Mesenchymal stem cell (in vitro differentiated cells and primary cell): ENCODE measurements at places on chromosomes 5 and 9.
A peak's percentile ranks its signal among the peaks of the same experiment; 100 is the strongest.

DNA sequence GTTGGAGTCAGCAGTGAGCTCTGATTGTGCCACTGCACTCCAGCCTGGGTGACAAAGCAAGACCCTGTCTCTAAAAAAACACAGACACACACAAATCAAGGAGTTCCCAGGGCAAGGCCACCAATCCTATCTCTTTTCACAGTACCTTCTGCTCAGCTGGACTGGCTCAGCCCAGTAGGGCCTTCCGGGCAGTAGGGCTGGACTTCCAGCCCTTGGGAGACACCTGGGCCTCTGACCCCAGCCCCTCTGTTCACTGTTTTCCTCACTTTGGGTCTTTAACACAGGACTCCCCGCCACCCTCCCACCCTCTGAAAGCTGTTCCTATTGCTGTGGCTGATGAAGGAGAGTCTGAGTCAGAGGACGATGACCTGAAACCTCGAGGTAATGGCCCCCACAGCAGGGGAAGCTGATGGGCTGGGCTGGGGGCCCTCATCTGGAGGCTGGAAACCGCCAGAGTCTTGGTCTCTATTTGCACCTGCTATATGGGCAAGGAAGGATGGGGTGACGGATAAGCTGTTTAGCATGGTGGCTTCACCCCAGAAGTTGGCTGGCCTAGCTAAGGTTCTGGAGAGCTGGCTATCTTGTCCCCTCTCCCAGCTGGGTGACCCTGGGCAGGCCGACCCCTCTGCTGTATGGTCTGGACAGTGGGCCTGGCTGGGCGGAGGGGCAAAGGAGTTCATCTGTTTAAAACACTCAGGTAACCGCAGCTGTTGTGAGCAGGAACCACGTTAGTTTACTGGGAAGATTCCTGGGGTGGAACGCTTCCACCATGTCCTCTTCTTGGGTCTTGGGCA, 25.6 kb downstream of the USP20 start:
- H3K4me3 ChIP-seq = no peak overlapping the region
- no peaks in the 10 kb centered on the region for H3K27me3 ChIP-seq
- no peak overlapping the region for H3K27ac ChIP-seq
- H3K4me1 ChIP-seq = peaks cover 15% of the 10 kb centered on the region
- no peak for DNase-seq

DNA sequence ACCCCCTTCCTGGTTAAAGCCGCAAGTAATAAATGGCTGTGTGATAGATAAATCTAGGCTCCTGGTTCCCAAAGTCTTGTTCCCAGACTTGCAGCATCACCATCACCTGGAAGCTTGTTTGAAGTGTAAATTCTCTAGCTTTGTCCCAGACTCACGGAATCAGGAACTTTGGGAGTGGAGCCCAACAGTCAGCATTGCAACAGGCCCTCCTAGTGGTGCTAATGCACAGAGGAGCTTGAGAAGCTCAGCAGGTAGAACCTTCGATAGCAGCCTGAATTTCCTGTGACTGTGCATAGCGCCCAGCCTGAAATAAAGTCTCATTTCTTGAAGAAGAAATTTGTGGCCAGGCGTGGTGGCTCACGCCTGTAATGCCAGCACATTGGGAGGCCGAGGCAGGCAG, 30.3 kb upstream of the MELK start:
- no peaks in the 10 kb centered on the region for H3K27me3 ChIP-seq
- H3K4me1 ChIP-seq = no peaks in the 10 kb centered on the region
- H3K36me3 ChIP-seq = no peaks in the 10 kb centered on the region
- no peak overlapping the region for H3K4me3 ChIP-seq

- peak; percentile 41 for DNase-seq
- no peaks in the 10 kb centered on the region for H3K4me1 ChIP-seq
- H3K36me3 ChIP-seq = peaks cover 74% of the 10 kb centered on the region
- H3K4me3 ChIP-seq = no peak overlapping the region
These were observed 65.8 kb downstream of the MCCC2 start for GRCh38 chr5:71652803-71653543.

DNA sequence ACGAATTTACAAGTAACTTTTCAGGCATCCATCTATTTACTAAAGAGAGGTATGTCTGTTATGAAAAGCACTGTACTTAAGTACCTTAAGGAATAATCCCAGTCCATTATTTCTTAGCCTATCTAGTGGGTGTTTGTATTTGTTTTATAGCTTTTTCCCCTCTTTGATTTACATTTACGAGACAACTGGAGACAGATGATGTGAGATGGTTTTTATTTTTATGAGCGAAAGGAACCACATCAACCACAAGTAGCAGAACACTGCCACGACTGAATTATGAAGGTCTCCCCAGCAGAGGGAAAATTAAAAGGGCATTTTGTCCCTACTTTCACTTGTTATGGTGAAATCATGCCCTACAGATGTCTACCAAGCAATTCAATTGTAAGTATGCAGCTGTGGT, 357.8 kb downstream of the NFIB start:
- H3K4me3 ChIP-seq = no peak overlapping the region
- H3K27me3 ChIP-seq = no peaks in the 10 kb centered on the region
- no peaks in the 10 kb centered on the region for H3K4me1 ChIP-seq
- peak; percentile 33 for DNase-seq
- H3K27ac ChIP-seq = no peak overlapping the region
- H3K36me3 ChIP-seq = no peaks in the 10 kb centered on the region

GRCh38 chr5:170302653-170303501, 5.3 kb upstream of the LCP2 start:
- no peak overlapping the region for H3K27ac ChIP-seq
- peak; percentile 34 for DNase-seq
- H3K4me1 ChIP-seq = no peaks in the 10 kb centered on the region
- peaks cover 15% of the 10 kb centered on the region for H3K27me3 ChIP-seq
- no peak overlapping the region for H3K4me3 ChIP-seq

- H3K4me3 ChIP-seq = no peak overlapping the region
- H3K36me3 ChIP-seq = no peaks in the 10 kb centered on the region
- DNase-seq = peak; percentile 82
- H3K27me3 ChIP-seq = no peaks in the 10 kb centered on the region
- H3K4me1 ChIP-seq = peaks cover 3% of the 10 kb centered on the region
- peak overlapping the region; percentile 80 for H3K27ac ChIP-seq
These were observed 502.8 kb upstream of the PAPPA start for GRCh38 chr9:115650768-115651167.

- no peak overlapping the region for H3K27ac ChIP-seq
- H3K36me3 ChIP-seq = no peaks in the 10 kb centered on the region
These were observed 40.6 kb upstream of the OLFM1 start for GRCh38 chr9:135046739-135047350.

- H3K27ac ChIP-seq = no peak overlapping the region
- DNase-seq = no peak
- no peaks in the 10 kb centered on the region for H3K4me1 ChIP-seq
- no peak overlapping the region for H3K4me3 ChIP-seq
These were observed 77.5 kb upstream of the HMHB1 start for GRCh38 chr5:143734456-143734780.
